Stimulated activated CD4-positive, alpha-beta T cell treated with anti-CD3 and anti-CD28 coated beads, Interleukin-15, amount 100 ng/mL, for 1 hour (primary cell): ENCODE measurements at places on chromosomes 11 and 22.

DNA sequence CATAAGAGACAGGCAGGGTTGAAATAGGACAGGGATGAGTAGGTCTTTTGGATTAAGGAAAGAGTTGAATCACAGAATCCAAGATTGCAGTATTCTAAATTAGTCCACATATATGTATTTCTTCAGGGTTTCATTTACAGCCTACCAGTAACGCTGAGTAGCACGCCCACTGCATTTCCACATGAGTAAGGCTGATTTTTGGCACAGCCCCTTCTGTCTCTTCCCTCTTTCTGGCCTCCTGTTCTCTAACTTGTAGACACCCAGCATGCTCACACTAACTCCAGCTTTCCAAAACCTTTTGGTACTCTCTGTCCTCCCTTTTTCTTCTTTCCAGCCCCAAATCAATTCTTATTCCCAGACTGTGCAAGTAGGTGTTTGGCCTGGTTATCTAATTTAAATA is 3.7 kb upstream of the SIK2 start:
- no peak for DNase-seq

GRCh38 chr11:1406571-1407485 is 17.1 kb downstream of the BRSK2 start:
- DNase-seq: no peak

- DNase-seq: no peak
These were observed 31.2 kb downstream of the ALG9 start for GRCh38 chr11:111840143-111840542.

DNA sequence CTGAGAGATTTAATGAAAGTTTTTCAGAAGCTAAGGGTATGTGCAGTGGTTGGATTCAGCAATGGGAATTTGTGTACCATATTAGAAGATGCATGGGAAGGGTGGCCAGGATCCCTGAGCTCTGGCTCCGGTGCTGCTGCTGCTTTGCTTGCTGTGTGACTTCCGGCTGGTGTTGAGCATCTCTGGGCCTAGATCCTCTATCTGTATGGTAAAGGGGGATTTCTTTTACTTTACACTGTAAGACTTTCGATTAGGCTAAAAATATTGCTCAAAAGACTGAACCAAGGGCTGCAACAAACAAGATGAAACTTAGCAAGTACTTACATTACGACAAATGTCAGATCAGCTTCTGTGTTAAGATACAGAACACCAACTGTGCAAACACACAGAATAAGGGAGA is 39.1 kb downstream of the XRRA1 start:
- DNase-seq: no peak

DNA sequence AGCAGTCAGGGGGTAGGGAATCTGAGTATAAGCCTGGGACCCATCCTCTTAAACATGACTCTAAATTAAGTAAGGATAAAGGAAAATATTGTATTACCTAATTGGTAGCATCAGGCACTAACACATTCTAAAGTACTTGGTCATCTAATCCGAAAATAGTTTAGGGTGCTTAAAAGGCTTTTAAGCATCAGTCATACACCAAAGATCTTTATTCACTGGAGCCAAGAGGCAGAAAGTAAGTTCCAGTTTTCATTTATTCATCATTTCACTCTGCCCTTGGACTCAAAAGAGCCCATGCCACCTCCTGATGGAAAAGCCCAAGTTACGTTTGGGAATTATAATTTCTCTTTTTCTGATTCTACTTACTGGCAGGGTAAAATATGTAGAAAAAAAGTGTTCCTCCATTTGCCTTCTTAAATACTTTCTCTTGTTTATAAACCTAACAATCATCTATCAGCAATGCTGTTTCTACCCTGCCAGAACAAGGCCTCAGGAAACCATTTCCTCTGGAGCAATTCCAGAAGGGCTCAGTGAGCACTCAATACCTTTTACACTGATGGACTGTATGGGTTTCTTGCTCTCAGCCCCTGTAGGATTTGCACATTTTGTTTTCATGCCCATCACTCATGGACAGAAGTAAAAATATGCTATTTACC is 120.1 kb upstream of the SLC5A12 start:
- DNase-seq: no peak

DNA sequence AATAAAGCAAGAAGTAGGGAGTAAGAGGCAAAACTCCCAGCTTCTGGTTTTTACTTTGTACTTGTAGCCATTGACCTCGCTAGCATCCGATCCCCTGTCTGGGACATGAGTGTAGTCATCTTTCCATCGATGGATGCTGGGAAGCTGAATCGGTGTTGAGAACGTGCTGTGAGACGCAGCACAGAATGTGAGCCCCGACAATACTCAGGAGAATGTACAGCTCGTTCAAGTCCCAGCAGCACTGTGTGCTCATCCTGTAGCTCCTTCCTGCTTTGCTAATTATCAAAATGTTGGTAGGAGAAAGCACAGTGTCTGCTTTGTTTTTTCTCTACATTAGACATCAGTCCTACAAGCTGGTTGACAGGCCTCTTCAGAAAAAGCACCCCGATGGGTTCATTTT is 56.6 kb downstream of the JAM3 start:
- no peak for DNase-seq

DNA sequence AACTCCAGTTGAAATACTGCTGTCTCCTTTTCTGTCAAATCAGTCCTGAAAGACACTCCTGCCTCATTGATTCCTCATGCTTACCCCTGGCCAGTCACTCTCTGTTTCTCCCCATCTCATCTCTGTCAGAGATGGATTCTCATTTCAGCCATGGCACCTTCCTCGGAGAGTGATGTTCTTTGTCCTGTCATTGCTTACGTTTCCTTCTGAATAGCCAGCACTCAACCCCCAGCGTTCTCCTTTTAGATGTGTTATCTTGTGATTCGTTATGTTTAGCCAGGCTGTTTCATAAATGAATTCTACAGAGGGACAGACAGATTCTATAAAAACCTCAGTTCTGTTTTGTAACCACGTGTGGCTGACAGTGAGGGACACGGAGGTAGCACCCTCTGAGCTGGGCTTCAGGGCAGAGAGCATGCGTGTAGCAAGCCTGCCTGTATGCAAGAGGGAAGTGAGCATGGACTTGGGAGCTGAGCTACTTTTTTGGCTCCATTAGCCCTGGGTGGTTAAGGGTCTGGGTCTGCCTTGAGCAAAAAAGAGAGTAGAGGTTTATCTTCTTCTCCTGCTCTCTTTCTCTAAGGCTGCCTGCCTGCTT is 354.6 kb downstream of the DDX10 start:
- DNase-seq: no peak

DNA sequence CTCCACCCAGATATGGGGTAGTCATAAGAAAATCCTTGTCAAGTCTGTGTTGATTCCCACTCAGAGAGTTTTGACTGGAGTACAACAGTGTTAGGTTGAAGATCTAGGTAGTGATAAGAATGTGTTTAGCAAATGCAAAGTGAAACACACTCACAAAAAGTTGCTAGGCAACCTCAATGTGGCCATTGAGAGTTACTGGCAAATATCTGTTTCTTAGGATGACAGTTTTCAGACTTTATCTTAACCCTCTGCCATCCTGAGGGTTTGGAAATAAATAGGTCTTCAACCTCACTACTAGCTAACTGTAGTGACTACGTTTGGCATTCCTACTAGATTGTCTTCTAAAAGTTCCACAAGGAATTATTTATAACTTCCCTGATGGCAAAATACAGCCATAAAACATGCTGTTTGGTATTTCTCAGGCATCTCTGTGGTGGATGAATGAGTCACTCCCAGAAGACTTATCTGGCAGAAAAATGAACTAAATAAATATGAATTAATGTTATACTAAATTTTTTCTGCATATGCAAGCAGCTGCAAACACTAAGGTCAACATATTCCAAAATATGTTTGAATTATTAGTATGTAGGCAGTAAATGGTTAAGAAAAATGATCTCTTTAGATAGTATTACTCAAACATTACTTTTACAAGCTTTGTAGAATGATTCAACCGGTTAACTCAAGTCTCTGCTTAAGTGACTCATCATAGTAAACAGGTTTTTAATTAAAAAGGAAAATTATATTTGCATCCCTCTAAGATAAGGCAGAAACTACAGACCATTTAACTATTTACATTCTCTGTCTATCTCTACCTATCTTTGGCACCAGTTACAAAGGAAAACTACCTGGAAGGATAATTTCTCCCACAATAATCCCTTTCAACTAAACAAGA is 17.1 kb upstream of the SYTL2 start:
- no peak for DNase-seq

GRCh38 chr22:17906978-17907747 is 117.2 kb downstream of the MICAL3 start:
- no peak for DNase-seq

GRCh38 chr11:48087974-48088681 is 107.8 kb downstream of the PTPRJ start:
- DNase-seq: no peak

DNA sequence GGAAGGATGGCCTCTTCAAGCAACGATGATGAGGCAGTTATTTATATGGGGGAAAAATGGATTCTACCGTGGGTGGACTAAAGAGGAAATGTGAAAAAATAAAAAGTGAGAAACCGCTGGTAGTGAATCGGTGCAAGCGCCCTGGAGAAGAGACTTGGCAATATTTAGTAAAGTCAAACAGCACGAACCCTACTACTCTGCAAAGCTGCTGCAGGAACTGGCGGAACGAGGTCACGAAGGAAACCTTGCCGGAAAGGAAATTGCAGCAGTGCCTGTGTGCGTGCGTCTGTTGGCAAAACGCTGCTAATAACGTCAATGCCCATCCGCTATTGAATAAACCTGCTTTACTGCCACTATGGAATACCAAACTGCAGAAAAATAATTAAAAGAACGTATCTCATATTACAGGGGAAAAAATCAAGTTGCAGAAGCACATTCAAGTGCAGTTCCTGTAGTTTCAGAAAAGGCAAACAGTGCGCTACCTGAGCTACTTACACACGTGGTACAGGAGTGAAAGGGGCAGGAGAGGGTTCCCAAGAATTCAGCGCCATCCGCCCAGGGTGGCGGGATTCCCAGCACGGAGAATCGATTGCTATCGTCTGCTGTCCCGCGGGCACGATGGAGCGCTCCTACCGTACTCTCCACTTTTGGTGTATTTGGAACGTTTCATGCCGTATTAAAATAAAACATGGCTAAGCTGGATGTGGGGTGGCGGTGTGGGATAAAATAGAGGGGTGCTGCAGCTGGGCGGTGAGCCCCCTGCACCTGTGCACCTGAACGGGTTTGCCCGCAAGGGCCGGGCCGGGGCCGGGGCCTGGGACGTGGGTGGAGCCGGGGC is 585 bp upstream of the NADSYN1 start:
- peak; percentile 13 for DNase-seq

- peak; percentile 90 for DNase-seq
These were observed at the start of gene PPM1F for GRCh38 chr22:21952586-21953571. PPM1F (minus strand) TSS chr22:21952848; CDS start chr22:21946048, 6,800 bp downstream.

DNA sequence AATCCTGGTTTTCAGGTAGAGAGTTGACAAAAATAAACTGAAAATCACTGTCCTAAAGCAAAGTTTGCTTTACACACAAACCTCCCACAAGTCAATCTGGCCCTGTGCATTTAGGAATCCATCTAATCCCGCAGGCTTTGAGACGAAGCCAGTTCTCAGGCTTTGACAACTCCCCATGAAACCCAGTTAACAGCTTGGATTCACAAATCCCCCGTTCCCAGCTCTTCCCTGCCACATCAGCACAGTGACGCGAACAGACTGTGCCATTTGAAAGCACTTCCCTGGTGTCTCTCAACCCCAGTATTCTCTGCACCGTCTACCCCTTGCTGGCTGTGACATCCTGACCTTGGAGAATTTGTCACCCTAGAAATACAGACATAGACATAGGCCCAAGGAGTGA is 117.8 kb downstream of the OPCML start:
- DNase-seq: no peak

DNA sequence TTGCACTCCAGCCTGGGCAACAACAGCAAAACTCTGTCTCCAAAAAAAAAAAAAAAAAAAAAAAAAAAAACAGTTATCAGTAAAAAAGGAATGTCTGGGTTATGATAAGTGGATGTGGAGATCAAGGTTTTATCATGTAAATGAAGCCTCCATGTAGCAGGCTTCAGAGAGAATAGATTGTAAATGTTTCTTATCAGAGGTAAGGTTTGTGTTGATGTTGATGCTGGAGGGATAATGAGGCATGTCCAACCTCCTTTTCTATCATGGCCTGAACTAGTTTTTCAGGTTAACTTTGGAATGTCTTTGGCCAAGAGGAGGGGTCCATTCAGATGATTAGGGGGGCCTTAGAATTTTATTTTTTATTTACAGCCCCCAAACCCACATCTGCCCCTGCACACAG is 35.4 kb upstream of the TREH start:
- no peak for DNase-seq

GRCh38 chr11:117538263-117539135 is 210.8 kb downstream of the CEP164 start:
- DNase-seq: no peak

DNA sequence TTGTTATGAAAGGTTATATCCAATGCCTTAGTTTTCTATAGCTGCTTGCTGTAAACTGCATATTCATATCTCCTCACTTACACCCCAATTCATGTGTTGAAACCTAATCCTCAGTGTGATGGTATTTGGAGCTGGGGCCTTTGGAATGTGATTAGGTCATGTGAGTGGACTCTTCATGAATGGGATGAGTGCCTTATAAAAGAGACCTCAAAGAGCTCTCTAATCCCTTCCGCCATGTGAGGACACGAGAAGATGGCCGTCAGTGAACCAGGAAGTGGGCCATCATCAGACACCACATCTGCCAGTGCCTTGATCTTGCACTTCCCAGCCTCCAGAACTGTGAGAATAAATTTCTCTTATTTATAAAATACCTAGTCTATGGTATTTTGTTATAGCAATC is 79.3 kb downstream of the CYP2R1 start:
- DNase-seq: no peak

DNA sequence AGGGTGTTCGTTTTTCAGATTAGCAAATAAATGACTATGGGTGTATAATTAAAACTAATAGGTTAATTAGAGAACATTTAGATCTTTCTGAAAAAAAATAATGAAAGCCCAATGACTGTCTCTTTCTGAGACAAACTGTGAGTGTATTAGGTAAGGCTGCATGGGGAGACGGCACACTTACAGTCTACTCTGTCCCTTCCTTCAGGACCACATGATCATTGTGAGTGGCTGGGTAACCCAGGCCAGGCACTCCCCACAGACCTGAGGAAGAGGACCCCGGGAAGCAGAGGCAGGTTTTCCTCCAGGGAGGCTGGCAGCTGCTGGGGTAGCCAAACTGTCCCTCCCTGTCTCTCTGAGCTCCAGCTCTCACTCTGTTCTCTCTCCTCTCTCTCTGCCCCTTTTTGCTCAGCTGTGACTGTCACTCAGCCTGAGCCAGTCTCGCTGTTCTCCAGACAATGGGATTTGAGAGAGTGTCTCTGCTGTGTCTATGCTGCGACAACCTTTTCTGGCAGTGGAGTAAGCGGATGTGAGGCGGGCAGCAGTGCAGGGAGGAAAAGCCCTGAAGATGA is 83.1 kb upstream of the NCAM1 start:
- DNase-seq: no peak

- DNase-seq: no peak
These were observed 20.6 kb downstream of the POLR3H start for GRCh38 chr22:41523464-41524221.
